Vagina (tissue), 2 donors: ENCODE measurements at places on chromosomes 12 and 14.

DNA sequence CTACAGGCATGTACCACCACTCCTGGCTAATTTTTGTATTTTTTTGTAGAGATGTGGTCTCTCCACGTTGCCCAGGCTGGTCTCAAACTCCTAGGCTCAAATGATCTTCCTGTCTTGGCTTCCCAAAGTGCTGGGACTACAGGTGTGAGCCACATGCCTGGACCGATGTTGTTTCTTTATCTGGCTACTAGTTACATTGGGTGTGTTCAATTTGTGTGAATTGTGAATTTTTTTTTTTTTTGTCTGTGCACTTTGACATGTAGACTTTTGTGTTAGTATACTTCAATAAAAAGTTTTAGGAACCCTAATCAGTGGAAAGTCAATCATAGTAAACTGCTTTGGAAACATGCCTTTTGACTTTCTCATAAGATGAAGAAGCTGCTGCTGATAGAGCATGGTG lies 24.0 kb upstream of the SLC17A8 start:
- DNase-seq = no peak

GRCh38 chr14:104776961-104777807 lies 18.4 kb downstream of the AKT1 start:
- no peak for DNase-seq

GRCh38 chr14:83255727-83256090 lies 1722.1 kb upstream of the SEL1L start:
- DNase-seq = no peak

- no peak for DNase-seq
Observed at GRCh38 chr14:91501348-91501747, 8.8 kb downstream of the PPP4R3A start.

DNA sequence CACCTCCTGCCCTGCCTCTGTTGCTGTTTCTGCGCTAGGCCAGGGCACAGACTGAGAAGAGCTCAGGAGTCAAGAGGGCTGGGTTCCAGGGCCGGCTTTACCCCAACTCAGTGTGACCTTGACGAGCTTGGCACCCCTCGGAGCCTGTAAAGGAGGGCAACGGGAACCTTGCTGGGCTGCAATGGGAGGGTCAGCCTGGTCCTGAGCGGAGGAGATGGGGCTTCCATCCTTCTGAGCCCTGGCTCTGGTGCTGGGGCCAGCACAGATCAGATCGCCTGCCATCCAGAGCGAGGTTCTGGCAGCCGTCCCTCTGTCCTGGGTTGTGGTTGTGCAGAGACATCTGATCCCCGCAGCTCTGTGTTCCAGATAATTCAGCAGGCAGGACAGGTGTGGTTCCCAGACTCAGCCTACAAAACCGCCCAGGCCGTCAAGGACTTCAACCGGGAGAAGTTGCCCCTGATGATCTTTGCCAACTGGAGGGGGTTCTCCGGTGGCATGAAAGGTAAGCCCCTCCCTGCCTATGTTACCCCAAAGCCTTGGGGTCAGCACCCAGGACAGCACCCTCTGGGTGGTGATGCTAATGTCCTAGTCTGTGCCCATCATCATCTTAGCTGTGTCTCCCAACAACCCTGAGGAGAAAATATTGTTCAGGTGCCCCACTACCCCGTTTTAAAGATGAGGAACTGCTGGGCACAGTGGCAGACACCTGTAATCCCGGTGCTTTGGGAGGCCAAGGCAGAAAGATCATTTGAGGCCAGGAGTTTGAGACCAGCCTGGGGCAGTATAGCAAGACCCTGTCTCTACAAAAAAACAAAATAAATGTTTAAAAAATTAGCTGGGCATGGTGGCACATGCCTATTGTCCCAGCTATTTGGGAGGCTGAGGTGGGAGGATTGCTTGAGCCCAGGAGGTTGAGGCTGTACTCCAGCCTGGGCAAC lies 50.2 kb downstream of the FOXN4 start:
- no peak for DNase-seq

- DNase-seq = no peak
Observed at GRCh38 chr14:90302529-90303303, 29.0 kb downstream of the NRDE2 start.

DNA sequence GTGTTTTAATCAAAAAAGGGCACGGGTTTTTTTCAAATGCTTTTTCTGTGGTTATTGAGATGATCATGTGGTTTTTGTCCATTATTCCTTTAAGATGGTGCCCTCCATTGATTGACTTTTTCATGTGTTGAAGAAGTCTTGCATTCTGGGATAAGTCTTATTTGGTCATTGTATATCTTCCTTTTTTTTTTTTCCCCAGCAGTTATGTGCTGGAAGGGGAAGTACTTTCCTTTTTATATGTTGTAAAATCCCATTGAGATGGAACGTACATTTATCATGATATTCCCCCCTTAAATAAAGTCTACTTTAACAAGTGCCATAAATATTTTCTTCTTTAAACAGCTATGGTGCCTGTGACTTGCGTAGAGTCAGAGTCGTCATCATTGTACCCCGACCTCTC lies 24.8 kb upstream of the MUCL1 start:
- DNase-seq = no peak

DNA sequence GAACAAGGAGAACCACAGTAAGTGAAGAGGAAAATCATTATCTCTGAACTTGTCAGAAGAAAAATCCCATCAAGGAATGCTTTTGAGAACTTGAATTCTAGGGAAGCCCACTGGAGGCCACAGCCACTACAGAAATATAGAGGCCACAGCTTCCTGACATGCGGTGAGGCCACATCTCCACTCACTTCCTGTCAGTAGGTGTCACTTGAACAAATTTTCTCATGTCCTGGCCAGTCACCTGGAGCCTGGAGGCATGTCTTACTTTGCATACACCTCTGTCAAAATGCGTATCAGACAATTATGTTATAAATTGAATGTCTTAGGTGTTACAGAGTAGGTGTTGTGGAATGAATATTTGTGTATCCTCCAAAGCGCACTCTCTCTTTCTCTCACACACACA lies 370.3 kb downstream of the DAD1 start:
- no peak for DNase-seq

DNA sequence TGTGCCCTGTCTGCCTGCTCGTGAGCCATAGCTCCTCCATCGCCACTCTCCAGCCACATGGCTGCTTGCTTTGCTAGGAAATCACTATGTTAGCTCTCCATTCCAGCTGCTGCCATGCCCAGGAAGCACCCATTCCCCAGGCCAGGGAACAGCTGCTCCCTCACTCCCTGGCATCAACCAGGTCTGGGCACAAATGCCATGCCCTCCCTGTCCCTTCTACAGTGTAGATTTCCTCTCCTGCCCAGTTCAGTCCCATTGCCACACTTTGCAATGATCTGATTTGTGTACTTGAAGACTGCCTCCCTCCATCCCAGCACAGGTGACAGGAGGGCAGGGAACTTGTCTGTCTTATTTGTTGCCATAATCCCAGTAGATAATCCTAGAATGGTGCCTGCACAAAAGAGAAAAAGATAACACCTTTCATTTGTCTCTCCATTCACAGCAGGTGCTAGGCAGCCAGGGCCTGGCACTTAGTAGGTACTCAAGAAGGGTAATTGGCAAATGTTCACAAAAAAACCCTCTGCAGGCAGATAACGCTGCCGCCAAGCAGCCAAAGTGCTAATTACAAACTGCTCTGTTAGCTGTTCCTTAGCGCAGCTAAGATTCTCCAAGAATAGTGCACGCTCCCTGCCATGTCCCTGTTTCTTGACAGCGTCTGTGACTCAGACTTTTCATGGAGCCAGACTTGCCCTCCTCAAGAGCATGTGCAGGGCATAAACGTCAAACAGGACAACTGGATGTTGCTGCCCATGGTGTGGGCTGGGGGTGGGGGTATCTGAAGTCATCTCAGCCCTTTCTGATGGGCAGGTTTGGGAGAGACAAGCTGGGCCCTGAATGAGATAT lies 69.1 kb downstream of the ARL6IP4 start:
- DNase-seq = no peak

- no peak for DNase-seq
Observed at GRCh38 chr12:78712834-78713481, 151.6 kb upstream of the SYT1 start.

- DNase-seq = no peak
Observed at GRCh38 chr14:82045339-82045738, 511.7 kb upstream of the SEL1L start.

- no peak for DNase-seq
Observed at GRCh38 chr12:102642199-102642598, 161.8 kb upstream of the IGF1 start.

DNA sequence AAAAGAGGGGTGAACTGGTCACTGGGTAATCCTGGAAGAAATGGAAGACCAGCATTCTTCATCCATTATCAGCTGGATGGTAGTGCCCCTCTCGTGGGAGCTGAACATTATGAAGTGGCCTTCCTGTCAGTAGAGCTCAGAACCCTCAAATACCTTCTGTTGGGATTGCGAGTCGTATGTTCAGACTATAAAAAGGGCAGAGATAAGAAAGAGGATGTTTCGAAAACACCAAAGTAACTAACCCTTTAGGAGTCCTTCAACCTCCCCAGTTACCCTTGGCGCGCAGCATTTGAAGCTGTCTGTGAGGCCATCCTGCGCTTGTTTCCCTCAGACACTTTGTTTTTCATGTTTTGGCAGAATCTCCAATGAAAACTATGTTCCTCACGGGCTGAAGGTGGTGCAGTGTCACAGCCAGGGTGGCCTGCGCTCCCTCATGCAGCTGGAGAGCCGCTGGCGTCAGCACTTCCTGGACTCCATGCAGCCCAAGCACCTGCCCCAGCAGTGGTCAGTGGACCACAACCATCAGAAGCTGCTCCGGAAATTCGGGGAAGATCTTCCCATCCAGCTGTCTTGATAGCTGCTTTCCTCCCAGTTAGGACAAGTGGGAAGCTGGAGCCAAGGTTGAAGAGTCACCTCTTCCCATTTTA lies 19.3 kb upstream of the GALNT16 start:
- no peak for DNase-seq

- DNase-seq = no peak
Observed at GRCh38 chr12:76020281-76020680, 11.3 kb downstream of the PHLDA1 start.

GRCh38 chr12:39986674-39987073 lies 119.2 kb downstream of the SLC2A13 start:
- no peak for DNase-seq

DNA sequence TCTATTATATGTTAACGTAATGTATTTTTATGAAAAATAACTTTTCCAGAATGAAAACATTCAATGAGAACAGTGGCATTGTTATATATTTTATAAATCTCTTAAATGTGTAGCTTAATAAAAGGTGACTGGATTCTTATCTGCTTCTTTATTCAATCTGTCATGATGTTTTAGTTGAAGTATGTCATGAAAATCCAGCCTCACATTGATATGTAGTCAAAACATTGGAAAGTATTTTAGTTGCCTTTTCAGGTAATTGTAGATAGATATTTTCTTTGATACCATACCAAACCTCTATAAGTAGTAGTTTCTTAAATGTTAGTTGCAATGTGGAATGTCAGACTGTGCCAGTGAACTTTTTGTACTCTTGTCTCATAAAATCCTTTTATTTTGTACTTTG lies 41.3 kb upstream of the MSRB3 start:
- DNase-seq = no peak

DNA sequence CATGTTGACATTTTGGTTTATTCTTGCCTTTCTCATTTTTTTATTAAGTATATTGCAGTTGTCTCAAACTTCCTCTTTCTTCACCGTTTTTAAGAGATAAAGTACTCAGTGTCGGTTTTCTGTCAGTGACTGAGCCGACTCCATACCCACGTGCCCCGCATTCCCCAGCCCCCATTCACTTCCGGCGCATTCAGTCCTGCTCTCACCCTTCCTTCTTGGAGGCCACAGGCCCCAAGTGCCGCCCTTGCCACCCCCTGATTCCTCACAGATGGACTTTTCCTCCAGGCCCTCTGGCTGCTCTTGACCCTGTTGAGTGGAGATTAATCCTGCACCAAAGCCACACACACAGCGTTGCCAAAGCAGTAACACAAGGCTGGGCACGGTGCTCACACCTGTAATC lies 19.1 kb upstream of the DNAH10 start:
- no peak for DNase-seq
